Activated naive CD8-positive, alpha-beta T cell treated with anti-CD3 and anti-CD28 coated beads, Interleukin-2, amount 50 U/mL, for 24 hours (primary cell): ENCODE measurements at places on chromosomes 16 and 17.
A peak's percentile ranks its signal among the peaks of the same experiment; 100 is the strongest.

GRCh38 chr16:54952195-54952594 is 21.5 kb downstream of the IRX5 start:
- H3K27me3 ChIP-seq: peaks cover 24% of the 10 kb centered on the region
- no peak for DNase-seq
- H3K27ac ChIP-seq: no peak overlapping the region
- no peaks in the 10 kb centered on the region for H3K4me1 ChIP-seq
- H3K4me3 ChIP-seq: no peak overlapping the region

DNA sequence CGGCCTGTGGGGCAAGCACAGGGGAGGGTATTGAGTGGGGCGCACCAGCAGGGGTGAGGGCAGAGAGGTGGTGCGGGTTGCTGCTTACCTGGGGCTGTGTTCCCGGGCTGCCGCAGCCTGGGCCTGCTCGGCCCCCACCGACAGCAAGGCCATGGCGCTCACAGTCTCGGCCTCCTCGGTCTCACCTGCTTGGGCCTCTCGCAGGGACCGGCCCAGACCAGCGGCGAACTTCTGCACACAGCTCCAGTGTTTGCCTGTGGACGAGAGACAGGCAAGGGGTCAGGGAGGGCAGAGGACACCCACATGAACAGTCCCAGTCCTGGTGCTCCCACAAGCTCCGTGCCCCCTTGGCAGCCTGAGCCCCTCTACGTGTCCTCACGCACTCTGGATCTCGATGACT is 7.9 kb downstream of the G6PC3 start:
- H3K27me3 ChIP-seq: no peaks in the 10 kb centered on the region
- H3K4me1 ChIP-seq: no peaks in the 10 kb centered on the region
- H3K4me3 ChIP-seq: no peak overlapping the region
- DNase-seq: no peak

DNA sequence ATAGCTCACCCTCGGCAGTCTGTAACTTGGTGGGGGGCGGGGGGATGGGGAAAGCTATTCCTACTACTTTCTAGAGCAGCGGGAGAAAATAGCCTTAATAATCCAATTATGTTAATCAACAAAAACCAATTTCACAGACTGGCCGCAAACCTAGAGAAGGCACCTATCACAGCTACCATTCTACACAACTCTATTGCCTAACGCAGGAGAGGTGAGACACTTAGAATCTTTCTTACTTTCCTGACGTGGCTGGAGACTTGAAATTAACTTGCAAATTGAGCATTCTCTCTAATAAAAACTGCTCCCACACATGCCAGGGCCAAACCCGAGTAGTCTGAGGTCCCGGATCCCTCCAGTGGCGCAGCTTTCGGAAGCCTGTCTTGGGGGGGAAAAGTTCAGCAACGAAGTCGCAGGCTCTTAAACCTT is 794 bp downstream of the SMG6 start:
- H3K4me1 ChIP-seq: peaks cover 41% of the 10 kb centered on the region

DNA sequence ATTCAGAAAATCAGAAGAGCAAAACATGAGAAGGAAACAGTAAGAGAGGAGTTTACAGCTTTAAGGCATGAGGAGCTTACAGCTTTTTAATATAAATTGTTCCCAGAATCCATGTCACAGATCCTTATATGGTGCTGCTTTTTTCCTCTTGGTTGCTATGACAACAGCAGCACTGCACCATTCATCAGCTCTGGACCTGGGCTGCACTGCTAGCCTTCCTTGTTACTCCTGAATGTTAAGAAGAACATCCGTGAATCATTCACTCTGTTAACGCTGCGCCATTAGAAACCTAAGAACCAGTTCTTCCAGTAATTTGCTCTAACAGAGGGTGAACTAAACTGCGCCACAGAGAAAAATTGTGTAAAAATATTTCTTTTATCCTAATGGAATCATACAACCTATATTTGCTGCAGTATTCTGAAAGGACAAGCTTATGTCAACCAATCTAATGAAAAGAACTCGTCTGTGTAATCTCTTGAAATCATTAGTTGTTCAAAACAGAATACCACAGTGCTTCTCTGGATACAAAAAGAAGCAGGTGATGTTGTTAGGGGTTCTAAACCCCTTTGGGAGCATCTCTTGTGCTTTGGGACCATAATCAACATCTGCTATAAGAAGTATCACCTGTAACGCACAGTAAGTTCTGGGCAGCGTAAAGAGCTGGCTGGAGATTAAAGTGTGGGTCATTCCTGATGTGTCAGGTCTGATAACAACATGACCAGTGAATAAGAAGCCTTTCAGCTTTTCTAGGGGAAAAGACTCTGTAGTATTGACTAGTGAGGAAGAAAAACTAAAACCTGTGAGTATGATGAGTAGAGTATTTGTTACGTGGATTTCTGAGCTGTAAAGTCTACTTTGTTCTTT is 151.2 kb downstream of the TANC2 start:
- no peak for DNase-seq
- H3K27ac ChIP-seq: no peak overlapping the region
- no peaks in the 10 kb centered on the region for H3K36me3 ChIP-seq
- no peak overlapping the region for H3K4me3 ChIP-seq
- H3K4me1 ChIP-seq: no peaks in the 10 kb centered on the region

DNA sequence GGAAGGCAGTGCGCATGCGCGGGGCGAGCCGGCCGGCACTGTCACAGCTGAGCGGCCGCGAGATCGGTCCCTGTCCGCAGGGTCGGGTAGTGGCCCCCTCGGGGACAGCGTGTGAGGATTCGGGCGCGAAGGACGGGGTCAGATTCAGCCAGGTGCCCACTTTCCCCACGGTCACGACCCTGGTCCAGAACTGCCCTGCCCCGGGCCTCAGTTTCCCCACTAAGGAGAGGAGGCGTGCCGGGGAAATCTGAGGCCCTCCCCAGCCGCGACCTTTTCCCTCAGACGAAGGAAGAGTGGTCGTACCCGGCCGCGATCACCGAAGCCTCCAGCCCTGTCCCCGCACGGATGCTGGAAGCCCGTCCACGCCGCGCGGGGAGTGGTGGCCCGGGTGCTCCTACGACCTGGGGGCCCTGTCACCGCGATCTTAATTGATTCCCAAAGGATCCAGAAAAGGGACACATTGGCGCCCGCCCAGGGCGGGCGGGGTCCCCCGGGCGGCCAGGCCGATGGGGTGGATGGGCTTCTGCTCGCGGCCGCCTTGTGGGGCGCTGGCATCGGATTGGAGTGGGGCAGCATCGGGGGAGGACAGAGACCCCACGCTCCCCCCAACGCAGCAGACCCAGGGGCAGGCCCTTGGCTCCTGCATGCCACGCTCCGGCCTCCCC is 57.7 kb downstream of the SRL start:
- H3K4me1 ChIP-seq: peaks cover 7% of the 10 kb centered on the region
- peak overlapping the region; percentile 68 for H3K27ac ChIP-seq
- H3K4me3 ChIP-seq: peak overlapping the region; percentile 79
- H3K36me3 ChIP-seq: no peaks in the 10 kb centered on the region
- DNase-seq: no peak
- H3K27me3 ChIP-seq: peaks cover 10% of the 10 kb centered on the region

DNA sequence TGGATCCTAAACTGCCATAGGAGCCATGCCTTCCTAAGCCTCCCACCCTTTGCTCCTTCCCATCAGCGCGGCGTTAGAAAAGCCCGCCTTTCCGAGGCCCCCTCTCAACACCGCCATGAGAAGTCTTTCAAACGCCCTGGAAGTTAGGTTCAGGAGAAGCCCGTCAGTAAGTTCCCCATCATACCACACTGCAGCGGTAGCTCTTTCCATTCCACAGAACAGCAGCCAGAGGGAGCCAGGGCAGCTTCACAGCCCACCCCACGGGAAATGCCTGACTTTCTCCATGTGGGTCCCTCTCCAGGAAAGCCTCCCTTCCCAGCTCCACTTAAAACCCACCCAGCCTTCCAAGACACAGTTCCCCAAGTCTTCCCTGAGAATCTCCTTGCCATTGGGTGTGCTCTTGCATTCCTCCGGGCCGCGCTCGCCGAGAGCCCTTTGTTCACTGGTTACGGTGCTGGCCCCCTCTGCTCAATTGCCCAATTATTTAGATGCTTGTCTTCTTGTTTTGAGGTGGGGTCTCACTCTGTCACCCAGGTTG is 28.7 kb downstream of the KIAA0513 start:
- H3K4me1 ChIP-seq: peaks cover 40% of the 10 kb centered on the region
- H3K36me3 ChIP-seq: peaks cover 2% of the 10 kb centered on the region
- H3K4me3 ChIP-seq: peak overlapping the region; percentile 73
- peak overlapping the region; percentile 90 for H3K27ac ChIP-seq

DNA sequence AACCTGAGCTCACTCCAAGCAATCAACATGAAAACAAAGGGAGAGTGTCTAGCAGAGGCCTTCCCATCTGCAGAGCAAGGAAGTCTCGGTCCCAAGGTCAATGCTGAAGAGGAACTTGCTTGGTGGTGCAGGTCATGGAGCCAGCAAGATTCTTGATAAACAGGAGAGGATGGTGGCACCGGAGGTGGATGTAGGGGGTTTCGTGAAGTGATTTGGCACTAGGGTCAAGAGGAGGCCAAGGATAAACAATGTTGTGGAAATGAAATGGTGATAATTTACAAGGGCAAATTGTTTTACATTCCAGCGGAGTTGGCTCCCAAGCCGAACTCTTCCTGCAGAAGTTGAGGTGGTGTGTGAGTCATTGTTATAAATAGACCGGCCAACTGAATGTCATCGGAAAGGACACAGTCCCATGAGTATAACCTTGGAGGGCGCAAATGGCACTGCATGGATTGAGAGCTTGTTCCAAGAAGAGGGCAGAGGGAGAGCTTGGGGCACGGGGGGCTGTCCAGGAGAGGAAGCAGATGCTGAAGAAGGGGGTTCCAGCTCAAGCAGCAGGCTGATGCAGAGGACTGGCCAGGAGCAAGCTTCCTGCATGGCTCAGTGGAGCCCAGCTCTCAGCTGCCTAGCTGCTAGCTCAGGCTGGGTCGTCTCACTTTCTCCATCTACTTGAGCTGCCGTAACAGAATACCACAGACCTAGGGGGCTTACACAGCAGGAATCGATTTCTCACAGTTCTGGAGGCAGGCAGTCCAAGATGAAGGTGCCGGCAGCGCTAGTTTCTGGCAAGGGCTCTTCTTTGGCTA is 136.6 kb downstream of the COPRS start:
- no peaks in the 10 kb centered on the region for H3K36me3 ChIP-seq
- peaks cover 11% of the 10 kb centered on the region for H3K27me3 ChIP-seq
- no peak overlapping the region for H3K27ac ChIP-seq
- DNase-seq: no peak
- peaks cover 5% of the 10 kb centered on the region for H3K4me1 ChIP-seq

- H3K27me3 ChIP-seq: no peaks in the 10 kb centered on the region
- no peak overlapping the region for H3K27ac ChIP-seq
- H3K4me1 ChIP-seq: no peaks in the 10 kb centered on the region
Measured at GRCh38 chr17:46722662-46723285, 95.7 kb downstream of the WNT3 start.

DNA sequence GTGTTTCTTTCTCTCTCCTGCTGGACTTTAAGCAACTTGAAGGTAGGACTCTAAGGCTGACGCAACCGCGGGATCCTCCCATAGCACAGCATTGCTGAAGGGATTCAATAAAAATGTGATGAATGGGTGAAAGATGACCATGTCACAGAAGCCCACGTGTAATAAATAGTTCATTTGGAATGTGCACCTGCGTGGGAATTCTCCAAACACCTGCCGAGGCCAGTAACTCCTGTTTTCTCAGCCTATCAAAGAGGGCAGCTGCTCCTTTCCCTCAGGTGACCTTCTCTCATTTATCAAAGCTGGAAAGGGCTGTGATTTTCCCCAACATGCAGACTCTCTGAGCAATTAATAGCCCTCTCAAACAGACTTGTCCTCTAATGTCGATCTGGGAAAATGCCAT is 235.7 kb downstream of the STX8 start:
- H3K4me3 ChIP-seq: no peak overlapping the region
- H3K36me3 ChIP-seq: peaks cover 24% of the 10 kb centered on the region
- H3K27me3 ChIP-seq: no peaks in the 10 kb centered on the region
- H3K27ac ChIP-seq: no peak overlapping the region
- no peak for DNase-seq

- no peak overlapping the region for H3K27ac ChIP-seq
- peaks cover 14% of the 10 kb centered on the region for H3K4me1 ChIP-seq
- no peak for DNase-seq
Measured at GRCh38 chr17:77493901-77494663, 353.3 kb downstream of the SEC14L1 start.

DNA sequence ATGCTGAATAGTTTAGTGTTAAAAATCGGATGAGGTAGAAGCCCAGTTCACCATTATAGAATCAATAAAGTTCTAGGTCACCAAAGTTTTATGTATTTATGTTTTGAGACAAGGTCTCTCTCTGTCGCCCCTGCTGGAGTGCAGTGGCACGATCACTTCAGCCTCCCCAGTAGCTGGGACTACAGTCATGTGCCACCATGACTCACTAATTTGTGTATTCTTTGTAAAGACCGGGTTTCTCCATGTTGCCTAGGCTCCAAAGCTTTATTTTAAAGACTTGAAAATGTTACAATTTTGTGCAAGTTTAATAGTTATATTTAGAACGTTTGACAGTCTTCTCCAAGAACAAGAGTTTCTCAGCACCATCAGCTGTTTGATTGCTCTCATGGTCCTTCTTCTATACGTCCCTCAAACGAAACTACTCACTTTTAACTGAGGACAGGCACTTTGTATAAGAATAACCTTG is 32.1 kb downstream of the NDE1 start:
- no peak overlapping the region for H3K4me3 ChIP-seq
- peaks cover 46% of the 10 kb centered on the region for H3K36me3 ChIP-seq
- DNase-seq: peak; percentile 44
- H3K4me1 ChIP-seq: peaks cover 8% of the 10 kb centered on the region

- peaks cover 19% of the 10 kb centered on the region for H3K4me1 ChIP-seq
- no peak for DNase-seq
- H3K4me3 ChIP-seq: no peak overlapping the region
- H3K36me3 ChIP-seq: peaks cover 40% of the 10 kb centered on the region
Measured at GRCh38 chr16:89741342-89742014, 20.1 kb downstream of the ZNF276 start.

DNA sequence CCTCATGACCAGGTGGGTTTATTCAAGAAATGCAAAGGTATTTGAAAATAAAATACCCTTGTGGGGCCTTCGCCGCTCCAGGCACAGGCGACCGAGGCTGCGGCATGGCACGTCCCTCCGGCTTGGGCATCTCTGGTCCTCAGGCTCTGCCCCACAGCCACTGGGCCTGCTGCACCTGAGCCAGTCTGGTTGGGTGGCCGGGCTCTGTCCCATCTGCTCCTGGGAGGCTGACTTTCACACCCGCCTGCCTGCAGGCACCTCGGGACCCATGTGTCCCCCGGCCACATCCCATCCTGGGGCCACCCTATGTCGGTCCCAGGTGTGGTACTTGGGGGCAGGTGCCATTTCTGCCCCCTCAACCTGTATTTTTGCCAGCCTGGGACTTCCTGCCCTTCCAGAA is 20.9 kb downstream of the OSBPL7 start:
- no peaks in the 10 kb centered on the region for H3K4me1 ChIP-seq
- DNase-seq: no peak
- no peak overlapping the region for H3K4me3 ChIP-seq
- H3K27me3 ChIP-seq: peaks cover 5% of the 10 kb centered on the region

- no peak overlapping the region for H3K27ac ChIP-seq
- no peak for DNase-seq
- no peak overlapping the region for H3K4me3 ChIP-seq
Measured at GRCh38 chr17:40032322-40033320, 17.4 kb downstream of the CSF3 start.

GRCh38 chr17:530851-531250 is 178.2 kb upstream of the RPH3AL start:
- DNase-seq: no peak
- H3K4me1 ChIP-seq: peaks cover 3% of the 10 kb centered on the region
- peaks cover 40% of the 10 kb centered on the region for H3K36me3 ChIP-seq
- no peak overlapping the region for H3K4me3 ChIP-seq
- no peak overlapping the region for H3K27ac ChIP-seq
